Pulmonary artery endothelial cell (primary cell): ENCODE measurements at places on chromosomes 6 and 20. TPM values are rescaled to one million over a fixed set of nuclear protein-coding genes. Genes with fewer than 3 reads are reported as not detected.
A peak's percentile ranks its signal among the peaks of the same experiment; 100 is the strongest.

Gene TMEM14C
- 61.8 and 99.2 TPM in 2 replicates for total RNA-seq

GRCh38 chr20:51306521-51307358, 235.8 kb downstream of the NFATC2 start:
- DNase-seq, result peak; percentile 19

DNA sequence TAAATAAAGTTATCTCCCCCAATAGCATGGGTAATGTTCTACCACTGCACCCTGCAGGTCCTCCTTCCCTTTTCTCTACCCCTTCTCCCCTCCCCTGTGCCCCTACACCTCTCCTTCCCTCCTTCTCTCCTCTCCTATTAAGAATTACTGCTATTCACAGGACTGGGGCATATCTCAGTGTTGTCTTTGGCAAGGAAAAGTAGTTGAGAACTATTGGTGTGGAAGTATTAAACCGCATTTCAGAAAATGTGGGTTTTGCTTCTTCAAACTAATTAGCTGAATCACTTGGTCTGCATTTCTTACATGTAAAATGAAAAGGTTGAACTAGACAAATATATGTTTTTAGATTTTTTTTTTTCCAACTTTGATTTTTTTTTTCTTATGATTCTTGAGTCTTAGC, 296.3 kb downstream of the CDKAL1 start:
- no peak for DNase-seq

GRCh38 chr6:116073765-116074440, 13.2 kb upstream of the FRK start:
- DNase-seq, result no peak

Gene MRPL18
- total RNA-seq, result 80.0 and 147 TPM in 2 replicates

DNA sequence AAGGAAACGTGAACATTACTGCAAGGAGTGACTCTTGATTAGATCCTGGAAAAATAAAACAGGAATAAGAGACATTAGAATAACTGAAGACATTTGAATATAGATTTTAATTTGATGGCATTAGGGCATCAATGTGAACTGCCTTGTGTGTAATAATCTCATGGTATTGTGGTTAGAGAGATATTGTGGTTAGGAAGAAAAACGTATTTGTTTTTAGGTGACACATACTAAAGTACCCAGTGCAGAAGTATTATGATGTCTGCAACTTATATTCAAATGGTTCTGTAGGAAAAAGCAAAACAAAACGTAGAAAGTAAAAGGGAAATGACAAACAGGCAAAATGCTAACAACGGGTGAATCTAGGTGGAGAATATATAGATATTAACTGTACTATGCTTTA, 65.9 kb upstream of the OGFRL1 start:
- DNase-seq, result no peak

Gene GPR63
- under 0.01 and 0.11 TPM in 2 replicates for total RNA-seq
